ENCODE measurements at places on chromosomes 2 and 18.

DNA sequence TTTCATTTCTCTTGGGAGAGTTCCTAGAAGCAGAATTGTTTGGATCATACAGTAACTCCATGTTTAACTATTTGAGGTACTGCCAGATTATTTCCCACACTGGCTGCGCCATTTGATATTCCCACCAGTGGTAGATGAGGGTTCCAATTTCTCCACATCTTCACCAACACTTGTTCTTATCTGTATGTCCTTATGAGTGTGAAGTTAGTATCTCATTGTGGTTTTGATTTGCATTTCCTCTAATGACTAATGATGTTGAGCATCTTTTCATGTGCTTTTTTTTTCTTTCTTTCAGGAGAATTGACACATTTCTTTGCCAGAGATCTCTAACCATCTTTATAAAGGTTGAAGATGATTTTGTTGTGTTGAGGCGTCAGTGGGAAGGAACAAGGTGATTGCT, 4.1 kb upstream of the MGAT5 start:
- DNase-seq: no peak

GRCh38 chr18:63342206-63342605, 22.6 kb upstream of the BCL2 start:
- peak; percentile 44 for DNase-seq

- DNase-seq: no peak
Observed at GRCh38 chr2:2183176-2183575, 147.9 kb downstream of the MYT1L start.

DNA sequence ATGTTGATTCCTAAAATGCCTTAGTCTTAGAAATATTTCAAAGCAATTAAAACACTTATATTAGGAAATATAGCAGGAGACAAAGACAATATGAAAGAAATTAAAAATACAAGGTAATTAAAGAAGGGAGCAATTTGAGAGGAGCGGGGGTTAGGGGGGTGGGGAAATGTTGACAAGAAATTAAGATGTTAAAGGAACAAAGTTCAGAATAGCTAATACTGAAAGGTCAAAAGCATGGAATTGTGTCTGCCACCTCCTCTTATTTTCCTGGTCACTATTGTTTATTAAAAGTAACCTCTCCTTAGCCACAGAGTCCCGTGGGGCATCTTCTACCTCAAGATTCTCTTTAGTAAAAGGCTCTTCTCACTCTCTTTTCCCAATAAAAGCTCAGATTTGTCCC, 244.1 kb downstream of the MREG start:
- DNase-seq: no peak

Measured in CD4-positive, alpha-beta T cell treated with Interleukin-12 subunit alpha and Interleukin-12 subunit beta, for 1 hour (primary cell).